ENCODE measurements at places on chromosomes 7 and 10.
A peak's percentile ranks its signal among the peaks of the same experiment; 100 is the strongest.

GRCh38 chr7:147483634-147484292 lies 1106.8 kb upstream of the C7orf33 start:
- no peak for DNase-seq

DNA sequence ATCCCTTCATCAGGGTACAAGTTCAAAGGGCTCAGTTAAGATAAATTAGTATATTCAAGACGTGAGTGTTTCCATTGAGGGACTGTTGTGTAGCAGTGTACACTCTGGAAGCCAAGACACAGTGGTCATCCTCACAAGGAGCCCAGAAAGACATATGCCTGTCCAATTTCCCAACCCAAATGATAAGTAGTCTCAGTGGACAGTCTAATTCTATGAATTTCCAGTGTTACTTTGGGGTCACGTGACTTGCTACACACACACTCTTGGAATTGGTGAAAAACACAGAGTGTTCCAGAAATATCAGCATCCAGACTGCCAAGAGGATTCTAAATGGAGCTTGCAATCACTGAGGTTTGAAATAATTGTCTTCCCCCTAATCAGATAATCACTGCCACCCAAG lies 365.1 kb downstream of the WDR11 start:
- no peak for DNase-seq

GRCh38 chr10:126063353-126063791 lies 167.0 kb downstream of the FANK1 start:
- DNase-seq: peak; percentile 83

DNA sequence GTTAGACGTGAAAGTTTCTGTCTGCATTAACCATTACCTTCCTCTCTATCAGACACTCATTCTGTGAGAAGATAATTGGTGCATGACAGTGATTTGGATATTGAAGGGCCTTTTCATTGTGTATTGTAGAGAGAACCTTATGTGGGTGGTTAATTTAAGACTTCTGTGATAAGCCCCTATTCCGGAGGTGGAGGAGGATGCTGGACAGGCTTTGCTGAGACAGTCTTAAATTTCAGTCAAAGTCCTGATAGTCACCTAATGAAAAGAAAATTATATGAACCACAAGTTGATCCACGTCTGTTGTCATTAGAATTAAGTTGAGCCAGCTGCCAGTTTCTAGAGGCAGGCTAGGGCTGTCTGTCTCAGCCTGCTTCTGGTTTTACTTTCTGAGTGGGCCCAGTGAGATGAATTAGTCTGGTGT lies 62.9 kb downstream of the CELF2 start:
- DNase-seq: no peak

DNA sequence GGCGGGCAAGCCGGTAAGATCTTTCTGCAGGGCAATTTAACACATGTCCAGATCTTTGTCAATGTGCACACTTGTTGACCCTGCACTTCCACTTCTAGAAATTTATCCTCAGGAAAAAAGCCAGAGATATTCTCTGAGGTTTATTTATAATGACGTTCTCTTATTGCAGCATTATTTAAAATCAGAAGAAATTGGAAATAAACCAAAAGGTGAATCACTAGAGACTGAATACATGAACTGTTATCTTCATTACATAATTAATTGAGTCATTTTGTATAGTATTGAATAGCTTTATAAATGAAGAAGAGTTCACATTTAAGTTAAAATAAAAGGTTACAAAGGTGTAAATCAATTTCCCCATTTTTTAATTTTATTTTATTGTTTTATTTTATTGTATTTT lies 16.3 kb upstream of the SAR1A start:
- no peak for DNase-seq

- no peak for DNase-seq
Measured at GRCh38 chr7:100221231-100221718, 1.5 kb downstream of the PVRIG start.

Data from HS-5 (cell line).